ENCODE measurements at places on chromosomes 2 and 18. TPM values are rescaled to one million over a fixed set of nuclear protein-coding genes. Genes with fewer than 3 reads are reported as not detected.

Gene CDK15
- 0.16 TPM for total RNA-seq

GRCh38 chr18:63263444-63263843, 56.1 kb downstream of the BCL2 start:
- no peak for DNase-seq

DNA sequence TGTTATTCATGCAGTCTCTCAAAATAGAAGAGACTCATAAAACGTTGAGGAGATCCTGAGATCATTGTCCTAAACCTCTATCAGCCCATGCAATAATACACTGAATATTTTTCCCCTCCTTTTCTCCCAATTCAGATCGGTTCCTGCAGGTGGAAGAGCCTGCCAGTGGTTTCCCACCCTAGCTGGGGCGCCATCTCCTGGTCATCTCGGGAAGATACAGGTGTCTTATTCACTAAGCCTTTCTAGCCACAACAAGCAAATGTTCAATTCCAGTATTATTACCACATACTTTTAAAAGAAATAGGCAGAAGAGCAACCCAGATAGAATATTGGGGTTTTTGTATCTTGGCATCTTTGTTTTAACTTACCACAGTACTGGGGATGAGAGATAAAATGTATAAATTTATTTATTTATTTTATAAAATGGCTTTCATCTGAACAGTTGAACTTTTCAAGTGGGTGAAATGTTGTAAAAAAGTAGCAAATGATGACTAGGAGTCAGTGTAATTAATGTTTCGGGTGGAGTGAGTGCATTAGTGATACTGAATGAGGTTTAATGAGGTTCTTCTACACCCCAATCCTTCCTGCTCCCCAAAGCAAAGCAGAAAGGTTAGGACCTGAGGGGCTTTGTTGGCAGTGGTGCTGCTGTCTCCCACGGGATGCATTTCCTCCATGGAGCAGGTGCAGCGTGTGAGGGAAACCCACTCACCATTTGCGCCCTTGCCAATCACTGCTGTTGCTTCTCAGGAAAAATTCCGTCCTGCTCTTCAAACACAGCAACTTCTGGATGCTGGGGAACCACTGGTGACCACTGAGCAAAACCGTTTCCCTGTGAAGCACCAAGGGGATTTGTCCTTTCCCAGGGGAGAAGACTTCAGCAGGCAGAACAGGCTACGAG, 147.1 kb upstream of the FHL2 start:
- DNase-seq: peak; percentile 55

DNA sequence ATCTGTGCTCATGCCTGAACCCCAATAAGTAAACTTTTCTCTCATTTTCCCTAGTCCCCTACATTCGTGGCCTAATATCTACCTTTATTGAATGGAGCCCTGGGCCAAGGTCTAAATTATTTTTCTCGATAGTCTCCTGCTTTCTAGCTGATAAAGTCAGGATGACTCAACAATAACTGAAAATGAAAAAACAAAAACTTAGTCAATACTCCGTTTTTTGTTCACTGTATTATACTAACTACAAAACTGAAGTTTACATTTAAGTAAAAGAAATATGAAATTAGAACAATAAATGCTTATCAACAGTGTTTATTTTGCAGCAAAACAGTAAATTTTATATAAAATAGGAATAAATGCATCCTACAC, 32.2 kb downstream of the AOX1 start:
- no peak for DNase-seq

- no peak for DNase-seq
Measured at GRCh38 chr2:227826563-227826962, 12.9 kb downstream of the CCL20 start.

DNA sequence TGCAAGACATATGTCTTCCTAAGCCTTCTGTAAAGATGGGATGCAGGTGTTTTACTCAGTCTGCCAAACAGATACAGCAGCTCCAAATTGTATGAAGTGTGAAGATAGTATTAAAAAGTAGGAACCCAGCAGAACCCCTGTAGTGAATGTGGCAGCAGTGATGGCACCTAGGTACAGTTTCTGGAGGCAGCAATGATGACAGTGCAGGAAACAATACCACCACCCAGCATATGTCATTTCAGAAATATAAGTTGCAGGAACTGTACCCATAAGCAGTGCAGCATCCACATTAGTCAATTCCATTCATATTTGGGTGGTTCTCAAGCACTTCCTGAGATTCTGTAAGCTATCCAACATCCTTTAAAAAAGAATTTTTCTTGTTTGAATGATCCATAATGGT, 46.7 kb upstream of the ATP5MC3 start:
- no peak for DNase-seq

- DNase-seq: no peak
Measured at GRCh38 chr2:134611316-134611715, 107.5 kb downstream of the TMEM163 start.

Measured in left ventricle myocardium inferior (tissue), 1 donor.